ENCODE measurements at places on chromosomes 1 and 21.

- DNase-seq = no peak
Measured at GRCh38 chr1:101444873-101445618, 208.2 kb downstream of the S1PR1 start.

GRCh38 chr1:197666769-197667285 lies 108.5 kb downstream of the DENND1B start:
- no peak for DNase-seq

DNA sequence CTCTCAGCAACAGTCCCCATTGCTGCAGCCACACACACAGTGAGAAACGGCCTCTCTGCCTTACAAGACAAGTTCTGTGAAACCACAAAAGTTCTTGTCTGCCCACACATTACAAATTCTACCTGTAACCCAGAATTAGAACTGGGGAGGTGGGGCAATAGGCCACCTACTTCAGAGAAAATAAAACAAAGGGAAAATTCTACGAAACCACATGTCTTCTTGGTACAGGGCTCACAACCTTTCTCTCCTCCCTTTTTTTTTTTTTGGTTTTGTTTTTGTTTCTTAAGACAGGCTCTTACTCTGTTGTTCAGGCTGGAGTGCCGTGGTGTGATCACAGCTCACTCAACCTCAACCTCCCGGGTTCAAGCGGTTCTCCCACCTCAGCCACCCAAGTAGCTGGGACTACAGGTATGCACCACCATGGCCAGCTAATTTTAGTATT lies 30.2 kb downstream of the LPAR3 start:
- peak; percentile 74 for DNase-seq

GRCh38 chr1:29896791-29897714 lies 660.7 kb downstream of the PTPRU start:
- DNase-seq = no peak

- DNase-seq = peak; percentile 47
Measured at GRCh38 chr1:212606395-212607205, 2.0 kb upstream of the ATF3 start.

DNA sequence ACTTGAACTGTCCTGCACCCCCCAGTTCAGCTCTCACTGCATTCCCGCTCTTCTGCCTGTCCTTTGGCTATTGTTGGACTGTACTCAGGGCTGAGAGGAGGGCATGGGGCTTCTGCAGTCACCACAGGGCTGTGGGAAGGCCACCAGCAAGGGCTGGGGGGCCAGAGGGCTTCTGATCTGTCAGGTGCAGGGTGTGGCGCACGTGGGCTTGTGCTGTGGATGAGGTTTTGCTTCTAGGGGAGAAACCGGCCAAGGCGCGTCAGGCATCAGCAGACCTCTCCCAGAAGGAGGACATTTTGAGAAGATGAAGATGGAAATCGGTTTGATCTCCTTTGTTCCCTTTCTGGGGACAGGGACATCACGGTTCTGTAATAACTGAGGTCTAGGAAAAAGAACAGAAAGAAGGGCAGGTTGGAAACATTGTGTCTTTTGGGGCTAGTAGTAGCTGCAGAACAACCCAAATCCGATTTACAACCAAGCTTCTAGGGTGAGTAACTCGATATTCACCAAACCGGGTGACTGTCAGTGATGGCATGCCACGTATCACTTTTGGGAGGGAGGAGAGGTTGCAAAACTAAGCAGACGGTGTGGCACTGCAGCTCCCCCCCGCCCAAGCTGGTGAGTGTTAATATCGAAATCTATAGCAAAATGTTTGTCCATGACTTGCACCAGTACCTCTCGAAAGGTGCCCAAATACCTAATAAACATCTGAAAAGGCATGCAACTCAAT lies 40.9 kb downstream of the AGPAT3 start:
- DNase-seq = no peak

GRCh38 chr21:16968436-16968835 lies 544.4 kb upstream of the CXADR start:
- DNase-seq = no peak

- DNase-seq = no peak
Measured at GRCh38 chr1:100995198-100995988, 30.2 kb downstream of the DPH5 start.

- no peak for DNase-seq
Measured at GRCh38 chr1:115826628-115827027, 14.3 kb downstream of the NHLH2 start.

DNA sequence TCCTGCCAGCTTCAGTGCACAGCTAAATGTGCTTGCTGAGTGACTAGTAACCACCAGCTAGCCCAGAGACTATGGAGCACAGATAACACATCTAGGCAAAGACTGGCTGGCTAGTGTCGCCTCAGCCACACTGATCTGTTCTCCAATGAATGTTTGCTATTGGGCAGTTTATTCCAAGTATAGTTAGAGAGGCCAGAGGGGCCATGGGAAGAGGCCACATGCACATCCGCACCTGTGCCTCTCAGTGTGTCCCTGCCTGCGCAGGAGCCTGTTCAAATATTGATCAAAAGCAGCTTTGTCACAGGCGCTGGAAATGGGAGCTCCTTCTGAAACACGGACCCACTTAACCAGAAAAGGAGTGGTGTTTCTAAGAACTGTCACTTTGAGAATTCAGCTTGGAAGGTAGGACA lies 51.3 kb upstream of the ATP1A1 start:
- no peak for DNase-seq

DNA sequence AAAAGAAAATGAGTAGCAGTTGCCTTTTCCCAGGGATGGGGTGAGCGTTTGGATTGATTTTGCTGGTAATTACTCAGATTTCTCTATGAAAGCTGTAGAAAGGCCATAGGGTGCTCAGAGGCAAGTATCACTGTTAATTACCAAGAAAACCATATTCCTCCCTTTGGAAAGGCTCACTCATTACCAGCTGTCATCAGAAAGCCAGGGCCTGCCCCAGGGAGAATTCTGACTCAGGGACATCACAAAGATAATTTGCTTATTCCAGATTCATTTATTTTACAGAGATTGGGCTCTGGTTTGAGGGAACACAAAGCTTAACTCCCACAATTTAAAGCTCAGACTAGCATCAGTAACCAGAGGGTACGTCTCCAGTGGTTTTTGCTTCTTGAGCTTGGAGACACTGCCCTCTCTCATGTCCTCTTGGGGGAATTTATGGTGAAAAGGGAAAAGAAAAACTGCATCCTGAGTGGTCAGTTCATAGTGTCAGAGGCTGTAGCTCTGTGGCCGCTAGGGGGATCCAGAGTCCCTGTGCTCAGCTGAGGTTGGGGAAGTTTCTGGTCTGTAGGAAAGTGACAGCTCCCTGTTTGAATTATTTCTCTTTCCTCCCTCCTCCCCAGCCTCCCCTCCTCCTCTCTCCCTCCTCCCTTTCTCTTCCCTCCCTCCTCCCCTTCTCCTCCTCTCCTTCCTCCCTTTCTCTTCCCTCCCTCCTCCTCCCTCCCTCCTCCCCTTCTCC lies 204.3 kb downstream of the KCNJ6 start:
- no peak for DNase-seq

- DNase-seq = peak; percentile 51
Measured at GRCh38 chr1:9413071-9413876, 120.6 kb downstream of the SPSB1 start.

GRCh38 chr1:227730630-227731151 lies 4.4 kb downstream of the JMJD4 start:
- no peak for DNase-seq

DNA sequence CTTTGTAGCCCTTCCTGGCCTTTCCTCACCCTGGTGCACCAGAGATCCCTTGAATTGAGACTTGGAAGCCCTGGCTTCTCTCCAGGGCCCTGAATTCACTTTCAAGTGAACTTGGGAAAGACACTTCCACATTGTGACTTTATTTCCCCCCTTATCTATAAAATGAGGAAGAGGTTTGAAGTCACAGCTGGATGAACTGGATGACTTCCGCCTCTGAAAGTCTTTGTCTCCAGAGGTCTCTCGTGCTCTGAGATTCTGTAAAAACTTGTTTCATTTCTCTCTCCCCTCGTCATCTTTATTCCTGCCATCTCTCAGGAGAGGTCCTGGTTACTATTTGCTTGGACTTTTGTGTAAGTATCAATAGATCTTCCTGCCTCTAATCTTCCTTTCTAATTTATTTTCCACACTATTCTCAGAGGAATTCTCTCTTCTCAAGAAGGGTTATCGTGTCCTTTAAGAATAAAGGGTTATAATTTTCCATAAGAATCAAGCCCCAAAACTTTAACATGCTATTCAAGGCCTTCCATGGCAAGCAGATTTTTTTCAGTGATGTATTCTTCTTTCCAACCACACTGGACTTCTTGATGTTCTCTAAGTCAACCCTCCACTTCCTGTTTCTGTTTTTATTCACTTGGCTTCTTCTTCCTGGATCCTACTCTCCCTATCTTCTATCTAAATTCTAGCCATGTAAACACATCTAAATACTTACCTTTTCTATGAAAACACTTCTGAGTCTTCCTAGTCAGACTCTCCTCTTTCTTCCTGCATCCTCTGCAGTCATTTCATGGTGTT lies 6.5 kb upstream of the RPTN start:
- DNase-seq = no peak

DNA sequence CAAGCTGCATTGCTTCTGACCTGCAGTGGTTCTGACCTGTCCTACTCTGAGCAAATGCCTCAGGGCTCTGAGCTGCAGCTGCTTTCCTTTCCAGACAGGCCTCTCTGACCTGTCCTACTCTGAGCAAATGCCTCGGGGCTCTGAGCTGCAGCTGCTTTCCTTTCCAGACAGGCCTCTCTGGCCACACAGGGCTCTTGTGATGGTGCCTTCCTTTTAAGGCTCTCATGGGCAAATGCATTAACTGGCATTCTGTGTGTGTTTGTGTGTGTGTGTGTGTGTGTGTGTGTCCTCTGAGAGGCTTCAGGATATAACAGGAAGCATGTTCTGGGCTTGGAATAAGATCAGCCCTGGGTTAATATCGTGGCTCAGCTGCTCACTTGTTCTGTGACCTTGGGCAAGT lies 131.3 kb downstream of the NTPCR start:
- no peak for DNase-seq

GRCh38 chr1:1207571-1207892 lies 1.1 kb upstream of the TNFRSF18 start:
- no peak for DNase-seq

GRCh38 chr21:32726839-32727686 lies 750 bp downstream of the SYNJ1 start:
- no peak for DNase-seq

GRCh38 chr21:35922618-35923017 lies 137.7 kb downstream of the SETD4 start:
- DNase-seq = no peak

DNA sequence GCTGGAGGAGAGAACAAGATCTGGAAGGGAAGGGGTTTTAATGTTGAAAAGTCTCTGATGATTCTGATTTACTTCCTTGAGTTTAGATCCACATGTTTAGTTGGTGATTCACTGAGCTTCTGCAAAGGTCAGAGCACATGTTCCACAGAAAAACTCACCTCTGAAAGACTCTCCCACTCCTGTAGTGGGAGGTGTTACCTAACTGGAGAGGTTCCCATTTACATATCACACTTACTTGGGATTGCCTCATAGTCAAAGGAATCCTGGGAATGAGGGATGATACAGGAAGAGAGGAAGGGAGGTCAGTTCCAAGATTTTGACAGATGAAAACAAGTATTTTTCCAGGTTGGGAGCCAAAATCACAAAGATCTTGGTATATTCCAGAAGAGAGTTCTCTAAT lies 2.7 kb upstream of the NTNG1 start:
- no peak for DNase-seq

DNA sequence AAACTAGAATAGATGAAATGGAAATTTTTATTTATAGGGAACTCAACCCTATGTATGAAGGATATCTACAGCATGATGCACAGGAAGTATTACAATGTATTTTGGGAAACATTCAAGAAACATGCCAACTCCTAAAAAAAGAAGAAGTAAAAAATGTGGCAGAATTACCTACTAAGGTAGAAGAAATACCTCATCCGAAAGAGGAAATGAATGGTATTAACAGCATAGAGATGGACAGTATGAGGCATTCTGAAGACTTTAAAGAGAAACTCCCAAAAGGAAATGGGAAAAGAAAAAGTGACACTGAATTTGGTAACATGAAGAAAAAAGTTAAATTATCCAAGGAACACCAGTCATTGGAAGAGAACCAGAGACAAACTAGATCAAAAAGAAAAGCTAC lies 7.9 kb downstream of the USP1 start:
- no peak for DNase-seq

- no peak for DNase-seq
Measured at GRCh38 chr1:5771788-5772187, 220.4 kb downstream of the NPHP4 start.

DNA sequence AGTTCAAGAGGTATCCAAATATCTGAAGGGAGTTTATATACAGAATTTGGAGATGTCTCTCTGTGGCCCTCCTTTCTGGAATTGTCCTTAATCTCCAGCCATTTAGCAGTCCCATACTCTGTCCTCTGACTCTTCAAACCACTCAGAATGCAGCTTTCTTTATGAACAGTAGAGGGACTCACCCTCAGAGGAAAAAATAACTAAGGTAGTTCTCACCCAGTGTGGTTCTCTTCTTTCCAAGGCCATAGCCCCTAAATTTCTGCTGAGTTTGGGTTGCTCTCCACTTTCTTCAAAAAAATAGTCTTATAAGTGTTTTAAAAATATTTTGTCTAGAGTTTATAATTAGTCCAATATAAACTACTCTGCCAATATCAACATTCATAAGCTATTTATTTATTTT lies 369.7 kb downstream of the MATN1 start:
- no peak for DNase-seq
